Activated CD8-positive, alpha-beta memory T cell treated with anti-CD3 and anti-CD28 coated beads for 1 hour (primary cell): ENCODE measurements at places on chromosomes 1 and 21.

DNA sequence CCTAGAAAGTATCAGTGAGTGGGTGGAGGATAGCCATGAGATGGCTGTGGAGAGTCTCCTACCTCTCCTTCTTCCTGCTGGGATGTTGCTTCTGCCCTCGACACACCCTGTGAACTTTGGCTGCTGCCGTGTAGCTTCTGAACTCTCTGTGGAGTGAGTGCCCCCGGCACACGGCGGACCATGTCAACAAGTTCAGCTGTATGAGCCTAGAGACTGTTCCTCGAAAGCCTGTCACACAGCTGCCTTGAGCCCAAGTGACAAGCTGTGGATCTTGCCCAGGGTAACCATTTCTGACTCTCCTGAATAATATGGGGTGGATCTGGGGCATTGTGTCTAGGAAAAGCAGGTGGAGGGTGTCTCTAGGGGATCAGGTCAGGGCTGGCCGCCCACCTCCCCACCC is 143.2 kb downstream of the NOS1AP start:
- no peak for DNase-seq

DNA sequence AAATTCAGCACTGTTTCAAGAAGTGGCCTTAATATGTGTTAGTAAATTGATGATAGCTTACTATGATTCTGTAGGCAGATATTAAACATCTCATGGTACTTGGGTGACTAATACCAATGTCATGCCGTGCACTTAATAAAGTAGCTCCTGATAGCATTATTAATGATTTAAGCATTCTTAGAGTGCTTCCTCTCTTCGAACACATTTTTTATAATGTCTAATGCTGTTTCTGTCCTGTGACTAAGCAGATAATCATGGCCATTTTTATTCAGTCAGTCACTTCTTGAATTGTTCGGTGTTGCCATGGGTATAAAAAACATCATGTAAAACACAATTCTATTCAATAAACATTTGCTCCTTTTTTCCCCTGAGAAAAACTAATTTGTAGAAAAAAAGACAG is 804.6 kb upstream of the ADGRL4 start:
- DNase-seq, result no peak

DNA sequence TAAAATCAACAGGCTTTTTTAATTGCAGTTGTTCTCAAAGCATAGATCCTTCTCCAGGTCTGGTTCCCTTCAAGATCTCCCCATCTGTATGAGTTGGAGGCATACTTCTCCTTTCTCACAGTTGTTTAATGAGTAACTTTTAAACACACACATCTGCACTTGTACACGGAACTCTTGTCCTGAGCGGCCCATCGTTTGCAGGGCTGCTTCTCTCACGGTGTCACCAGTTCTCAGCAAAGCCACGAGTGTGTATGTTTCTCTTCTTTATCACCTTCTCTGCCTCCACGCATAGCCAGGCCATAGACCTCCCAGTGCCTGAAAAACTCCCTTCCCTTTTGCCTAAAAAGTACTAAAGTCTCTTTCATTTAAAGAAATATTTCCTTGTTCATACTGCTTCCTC is 68.7 kb upstream of the ROR1 start:
- DNase-seq, result no peak

DNA sequence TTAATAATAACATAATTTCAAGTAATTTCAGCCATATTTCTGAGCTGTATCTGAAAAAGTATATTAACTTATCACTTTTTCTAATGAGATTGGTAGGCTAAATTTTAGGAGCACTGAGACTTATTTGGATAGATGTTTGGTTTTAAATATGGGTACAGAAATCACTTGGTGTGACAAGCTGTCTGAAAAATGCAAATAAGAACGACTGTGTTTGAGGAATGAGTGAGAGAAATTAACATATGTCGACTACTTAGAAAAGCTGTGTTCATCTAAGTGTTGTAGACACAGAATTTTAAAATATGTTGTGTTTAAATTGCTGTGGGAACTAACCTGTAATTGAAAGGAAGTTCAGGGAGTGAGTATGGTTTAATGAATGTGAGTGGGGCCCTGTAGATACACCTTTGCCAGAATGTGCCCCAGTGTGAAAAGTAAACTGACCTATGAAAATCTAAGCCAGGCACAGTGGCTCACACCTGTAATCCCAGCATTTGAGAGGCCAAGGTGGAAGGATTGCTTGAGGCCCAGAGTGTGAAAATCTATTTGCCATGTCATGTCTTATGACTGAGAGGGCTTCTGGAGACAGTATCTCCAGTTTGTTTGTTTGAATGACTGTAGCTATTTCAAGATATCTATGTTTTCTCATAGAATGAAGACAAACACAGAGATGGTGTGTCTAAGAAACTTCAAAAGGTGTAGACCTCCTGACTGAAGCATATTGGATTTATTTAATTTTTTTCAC is 53.8 kb upstream of the LRRC8C start:
- DNase-seq, result no peak

DNA sequence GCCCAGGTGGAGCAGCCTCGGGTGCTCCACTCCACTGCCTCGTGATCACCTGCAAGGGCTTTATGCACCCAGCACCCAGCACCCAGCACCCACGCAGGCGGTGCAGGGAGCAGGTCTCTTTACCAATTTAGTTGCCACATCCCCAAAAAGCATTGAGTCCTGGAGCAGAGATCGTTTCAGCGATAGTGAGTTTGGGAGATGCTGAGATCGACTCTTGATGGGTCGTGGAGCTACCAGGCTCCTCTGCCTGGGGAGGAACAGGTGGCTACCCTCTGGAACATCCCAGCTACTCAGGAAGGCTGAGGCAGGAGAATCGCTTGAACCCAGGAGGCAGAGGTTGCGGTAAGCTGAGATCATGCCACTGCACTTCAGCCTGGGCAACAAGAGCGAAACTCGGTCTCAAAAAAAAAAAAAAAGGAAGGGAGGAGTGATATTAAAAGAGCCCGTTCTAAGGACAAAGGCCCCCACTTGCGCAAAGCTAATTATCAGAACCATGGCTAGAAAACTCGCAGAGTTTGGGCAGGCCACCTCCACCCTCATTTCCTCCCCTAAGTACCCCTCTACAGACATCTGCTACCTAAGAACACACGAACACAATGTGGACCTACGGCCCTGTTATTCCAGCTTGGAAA is 106.5 kb upstream of the SLC45A1 start:
- no peak for DNase-seq

DNA sequence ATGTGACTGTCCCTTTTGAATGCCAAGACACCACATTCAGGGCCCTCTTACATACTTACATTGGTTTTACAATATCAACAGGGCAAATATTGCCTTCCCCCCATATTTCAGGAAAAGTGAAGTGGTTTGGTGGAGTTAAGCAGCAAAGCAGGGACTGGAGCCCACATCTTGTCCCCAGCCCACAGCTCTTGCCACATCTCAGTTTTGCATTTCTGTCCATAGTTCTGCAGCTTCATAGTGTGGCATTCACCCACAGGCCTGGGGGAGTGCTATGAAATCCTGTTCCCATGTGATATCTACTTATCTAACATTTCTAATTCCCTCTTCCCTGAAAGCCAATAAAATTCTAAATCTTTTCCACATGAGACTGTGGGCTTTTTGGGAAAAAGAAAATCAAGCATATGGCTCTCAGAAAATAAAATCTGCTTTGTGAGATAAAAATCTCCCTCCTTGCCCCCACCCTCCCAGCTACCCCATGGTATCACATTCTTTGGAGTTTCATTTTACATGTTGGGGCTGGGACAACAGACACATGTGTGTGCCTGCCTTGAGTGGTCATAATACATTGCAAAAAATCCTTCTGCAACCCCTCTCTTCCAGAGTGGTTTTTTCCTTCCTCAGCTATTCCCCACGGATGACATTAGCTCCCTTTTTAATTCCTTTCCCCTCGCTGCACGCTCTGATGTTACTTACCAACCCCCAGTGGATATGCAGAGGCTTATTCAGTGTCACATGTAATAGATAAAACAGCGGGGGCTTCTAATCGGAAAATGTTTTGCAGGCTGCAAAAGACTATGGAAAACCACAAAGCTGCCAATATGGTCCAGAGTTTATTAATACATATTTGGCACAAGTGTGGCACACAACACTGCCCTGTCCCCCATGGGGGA is 20.5 kb upstream of the CD2 start:
- DNase-seq, result no peak

DNA sequence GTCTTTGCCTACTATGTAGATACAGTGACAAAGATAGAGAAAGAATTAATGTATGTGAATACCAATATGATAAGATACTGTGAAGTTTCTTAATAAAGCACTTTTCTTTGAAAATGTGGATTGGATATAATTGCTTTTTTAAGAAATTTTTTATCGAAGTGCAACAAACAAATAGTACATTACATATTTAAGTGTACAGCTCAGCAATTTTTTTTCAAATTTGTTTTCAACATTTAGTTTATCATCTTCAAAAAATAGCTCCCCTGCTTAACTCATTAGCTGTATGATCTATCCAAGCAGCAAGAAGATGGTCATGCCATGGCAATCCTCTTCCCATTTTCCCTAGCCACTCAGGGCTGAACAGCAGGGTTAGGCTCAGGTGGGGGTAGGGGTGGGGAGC is 40.5 kb downstream of the NEK7 start:
- no peak for DNase-seq

- DNase-seq, result no peak
Observed at GRCh38 chr1:159746666-159747065, 32.3 kb upstream of the CRP start.

- no peak for DNase-seq
Observed at GRCh38 chr1:89973471-89974127, 21.3 kb upstream of the ZNF326 start.

DNA sequence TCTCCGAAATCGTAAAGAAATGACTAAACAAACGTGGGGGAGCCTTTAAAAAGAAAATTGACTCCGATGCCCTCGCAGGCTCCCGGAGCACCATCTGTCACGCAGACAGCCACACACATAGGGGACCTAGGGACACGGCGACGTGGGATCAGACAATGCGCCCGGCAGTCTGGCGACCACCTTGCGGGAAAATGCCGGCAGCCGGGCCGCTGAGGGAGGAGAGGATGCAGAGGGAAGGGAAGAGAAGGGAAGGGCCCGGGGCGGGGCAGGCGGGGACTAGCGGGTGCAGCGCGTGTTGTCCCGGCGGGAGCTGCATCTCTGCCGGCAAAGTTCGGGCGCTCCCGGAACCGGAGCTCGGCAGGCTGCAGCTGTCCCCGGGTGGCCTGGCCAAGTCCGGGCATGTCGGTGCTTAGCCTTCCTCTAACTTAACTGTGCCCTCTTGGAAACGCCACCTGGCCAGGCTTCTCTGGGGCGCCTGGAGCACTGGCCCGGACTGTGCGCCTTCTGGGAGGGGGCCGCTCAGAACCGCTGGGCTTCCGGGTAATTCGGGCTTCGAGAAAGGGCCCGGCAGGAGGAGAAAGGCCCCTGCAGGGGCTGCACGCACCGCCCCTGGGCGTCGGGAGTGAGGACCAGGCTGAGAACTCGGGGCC is 1.8 kb downstream of the NHLH2 start:
- no peak for DNase-seq

- DNase-seq, result no peak
Observed at GRCh38 chr1:27891196-27891889, 19.0 kb downstream of the THEMIS2 start.

- DNase-seq, result peak; percentile 45
Observed at GRCh38 chr1:52632732-52633290, at the start of gene SHISAL2A. Gene SHISAL2A, plus strand, starts transcription at chr1:52633168. Its CDS starts 326 bp downstream, at chr1:52633494.

- no peak for DNase-seq
Observed at GRCh38 chr21:36909423-36909822, 57.0 kb downstream of the HLCS start.

- no peak for DNase-seq
Observed at GRCh38 chr1:97245682-97246081, 524.1 kb downstream of the PTBP2 start.

DNA sequence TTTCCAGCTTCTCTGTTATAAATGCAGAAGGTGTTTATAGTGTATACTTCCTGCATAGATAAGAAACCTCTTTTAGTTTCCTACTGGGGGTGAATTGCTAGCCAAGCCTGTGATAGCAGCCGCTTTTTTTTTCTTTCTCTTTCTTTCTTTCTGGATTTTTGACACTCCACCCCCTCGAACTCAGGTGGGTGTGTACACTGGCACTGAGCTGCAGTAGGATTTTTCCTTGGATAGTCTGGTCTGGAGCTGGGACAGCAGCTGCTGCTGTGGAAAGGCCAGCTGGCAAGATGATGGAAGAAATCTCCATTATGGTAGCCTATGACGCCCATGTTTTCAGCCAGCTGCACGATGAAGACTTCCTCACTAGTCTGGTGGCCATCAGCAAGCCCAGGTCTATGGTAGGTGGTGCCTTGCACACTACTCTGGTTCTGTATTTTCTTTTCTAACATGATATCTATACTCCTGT is 122.5 kb upstream of the CACYBP start:
- no peak for DNase-seq

DNA sequence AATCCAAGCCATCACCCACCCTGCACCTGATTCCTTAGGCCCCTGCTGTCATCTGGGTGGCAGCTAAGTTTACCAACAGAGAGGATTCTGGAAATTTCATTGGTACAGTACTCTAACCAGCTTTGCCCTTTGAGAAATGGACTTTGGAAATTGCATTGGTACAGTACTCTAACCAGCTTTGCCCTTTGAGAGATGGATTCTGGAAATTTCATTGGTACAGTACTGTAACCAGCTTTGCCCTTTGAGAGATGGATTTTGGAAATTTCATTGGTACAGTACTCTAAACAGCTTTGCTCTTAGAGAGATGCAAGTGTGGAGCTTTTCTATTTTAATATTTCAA is 42.5 kb downstream of the MAB21L3 start:
- DNase-seq, result no peak

- DNase-seq, result no peak
Observed at GRCh38 chr1:56418151-56418631, 161.2 kb downstream of the PLPP3 start.

- no peak for DNase-seq
Observed at GRCh38 chr21:34679051-34679450, 10.3 kb downstream of the CLIC6 start.

DNA sequence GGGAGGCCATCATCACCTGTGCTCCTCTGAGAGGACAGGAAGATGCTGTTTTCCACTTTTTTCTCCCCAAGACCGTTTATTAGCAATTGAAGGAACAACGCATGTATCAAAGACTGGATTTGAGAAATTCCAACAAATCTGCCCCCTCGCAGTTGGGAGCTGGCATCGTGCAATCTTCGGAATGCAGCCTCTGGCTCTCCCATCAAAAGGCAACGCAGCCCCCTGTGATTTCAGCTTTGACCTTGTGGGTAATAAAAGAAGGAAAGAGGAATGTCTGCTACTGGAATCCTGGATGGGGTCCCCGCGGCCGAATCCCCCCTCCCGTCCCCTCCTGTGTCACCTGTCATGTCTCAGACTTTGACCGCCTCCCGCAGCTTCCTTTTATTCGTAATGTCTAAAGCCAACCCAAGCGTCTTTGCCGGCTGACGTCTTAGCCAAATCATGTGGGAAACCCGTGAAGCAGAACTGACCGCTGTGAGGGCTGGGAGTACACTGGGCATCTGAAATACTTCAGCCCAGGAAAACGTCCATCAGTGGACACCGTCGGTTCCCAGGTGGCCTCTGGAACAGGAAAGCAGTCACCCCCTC is 101.5 kb downstream of the WDR4 start:
- DNase-seq, result no peak
